Heart left ventricle (tissue), 16 donors: ENCODE measurements at places on chromosomes 12 and 14. TPM values are rescaled to one million over a fixed set of nuclear protein-coding genes. Genes with fewer than 3 reads are reported as not detected.
A peak's percentile ranks its signal among the peaks of the same experiment; 100 is the strongest.

The LRRK2 gene
- total RNA-seq: 9.3 TPM

The PLA2G1B gene
- not detected for total RNA-seq

- no peaks in the 10 kb centered on the region for H3K36me3 ChIP-seq
- H3K27ac ChIP-seq: no peak overlapping the region
- no peak overlapping the region for H3K4me3 ChIP-seq
- H3K27me3 ChIP-seq: no peaks in the 10 kb centered on the region
Observed at GRCh38 chr14:63712123-63712522, 15.7 kb downstream of the SGPP1 start.

The SYCP3 gene
- total RNA-seq: not detected

The SMIM41 gene
- total RNA-seq: 0.29 TPM

GRCh38 chr14:61703342-61704129 lies 8.2 kb downstream of the HIF1A start:
- H3K27me3 ChIP-seq: no peaks in the 10 kb centered on the region
- H3K27ac ChIP-seq: peak overlapping the region; percentile 8
- no peak for DNase-seq
- H3K4me1 ChIP-seq: peaks cover 82% of the 10 kb centered on the region
- no peak overlapping the region for H3K4me3 ChIP-seq

DNA sequence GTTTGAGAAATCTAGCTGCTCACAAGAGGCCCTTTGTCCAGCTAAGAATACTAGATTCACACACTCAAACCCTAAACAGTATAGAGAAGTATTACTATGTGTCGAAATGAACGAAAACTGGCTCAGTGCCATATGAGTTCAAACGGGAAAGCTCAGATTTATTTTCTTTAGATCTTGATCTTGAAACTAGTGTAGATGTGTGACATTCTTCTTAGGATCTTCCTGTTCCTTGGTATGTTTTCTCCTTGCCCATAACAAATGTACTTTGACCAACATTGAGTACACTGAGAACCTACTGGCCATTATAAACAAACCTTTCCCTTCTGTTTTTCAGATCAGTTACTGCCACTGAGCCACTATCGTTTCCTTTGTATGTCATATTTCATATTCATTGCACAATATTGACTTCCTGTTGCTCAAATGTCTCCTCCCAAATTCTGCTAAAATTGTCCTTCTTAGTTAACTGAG lies 21.3 kb downstream of the MYBPC1 start:
- no peaks in the 10 kb centered on the region for H3K27me3 ChIP-seq
- H3K27ac ChIP-seq: no peak overlapping the region
- H3K36me3 ChIP-seq: no peaks in the 10 kb centered on the region

The CISTR gene
- total RNA-seq: 4.4 TPM

The KCNK13 gene
- total RNA-seq: 2.1 TPM

The LRP6 gene
- 14.6 TPM for total RNA-seq

The PPP1CC gene
- 167 TPM for total RNA-seq

The PPP4R4 gene
- total RNA-seq: 0.06 TPM

The STYK1 gene
- total RNA-seq: not detected

The GRIN2B gene
- total RNA-seq: under 0.01 TPM

DNA sequence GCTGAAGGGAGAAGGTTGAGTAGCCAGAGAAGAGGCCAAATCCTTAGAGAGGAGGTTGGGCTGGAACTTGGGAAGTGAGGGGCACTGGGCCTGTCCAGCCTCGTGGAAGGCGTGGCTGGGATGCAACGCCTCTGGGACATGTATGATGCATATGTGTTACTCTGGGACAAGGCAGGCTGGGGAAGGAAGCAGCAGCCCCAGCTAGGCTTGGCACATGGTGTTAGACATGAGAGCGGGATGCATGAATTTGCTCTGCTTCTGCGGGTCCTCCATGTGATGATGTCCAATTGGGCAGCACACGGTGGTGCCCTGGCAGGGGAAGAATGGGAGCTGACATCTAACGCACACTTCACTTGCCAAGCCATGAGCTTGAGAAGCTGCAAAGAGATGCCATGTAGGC lies 21.3 kb downstream of the PLEKHH1 start:
- no peak overlapping the region for H3K4me3 ChIP-seq
- H3K27ac ChIP-seq: no peak overlapping the region
- H3K36me3 ChIP-seq: no peaks in the 10 kb centered on the region
- DNase-seq: no peak

The SMOC1 gene
- total RNA-seq: not detected

The TPPP2 gene
- 0.99 TPM for total RNA-seq

DNA sequence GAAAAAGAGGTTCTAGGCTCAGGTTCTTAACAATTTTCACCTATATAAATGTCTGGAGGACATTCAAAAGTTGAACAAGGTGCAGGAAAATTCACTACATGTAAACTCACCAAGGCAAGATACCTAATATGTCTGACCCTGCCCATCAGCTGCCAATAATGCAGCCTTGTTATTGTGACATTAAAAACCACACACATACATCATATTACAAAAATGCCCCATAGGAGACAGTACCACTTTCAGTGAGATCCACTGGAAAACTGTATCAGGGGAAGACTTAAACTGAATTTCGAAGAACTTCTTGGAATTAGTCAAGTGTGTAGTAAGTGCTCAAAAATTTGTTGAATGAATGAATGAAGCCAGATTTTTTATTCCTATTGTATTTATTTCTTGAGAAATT lies 83.1 kb downstream of the KICS2 start:
- H3K27ac ChIP-seq: no peak overlapping the region
- no peak overlapping the region for H3K4me3 ChIP-seq

The FAM186B gene
- total RNA-seq: 0.48 TPM

DNA sequence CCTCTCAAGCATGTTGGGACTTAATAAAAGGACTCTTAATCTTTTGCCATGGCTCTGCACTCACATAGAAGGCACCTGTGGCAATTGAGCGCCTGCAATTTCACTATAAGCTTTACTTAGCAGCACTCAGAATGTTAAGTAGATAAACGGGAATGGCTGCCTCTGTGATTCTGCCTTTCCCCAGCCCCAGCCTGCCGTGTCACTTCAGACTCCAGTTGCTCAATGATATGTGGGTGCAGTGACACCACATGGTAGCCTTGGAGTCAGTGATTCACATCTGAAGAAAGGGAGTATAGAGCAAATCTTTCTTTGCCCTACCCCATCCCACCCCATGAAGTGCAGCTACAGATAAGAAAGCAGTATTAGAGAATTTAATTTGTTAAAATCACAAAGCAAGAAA lies 96.1 kb downstream of the ZFC3H1 start:
- no peak overlapping the region for H3K4me3 ChIP-seq
- no peaks in the 10 kb centered on the region for H3K27me3 ChIP-seq
- H3K4me1 ChIP-seq: no peaks in the 10 kb centered on the region
- H3K36me3 ChIP-seq: no peaks in the 10 kb centered on the region

DNA sequence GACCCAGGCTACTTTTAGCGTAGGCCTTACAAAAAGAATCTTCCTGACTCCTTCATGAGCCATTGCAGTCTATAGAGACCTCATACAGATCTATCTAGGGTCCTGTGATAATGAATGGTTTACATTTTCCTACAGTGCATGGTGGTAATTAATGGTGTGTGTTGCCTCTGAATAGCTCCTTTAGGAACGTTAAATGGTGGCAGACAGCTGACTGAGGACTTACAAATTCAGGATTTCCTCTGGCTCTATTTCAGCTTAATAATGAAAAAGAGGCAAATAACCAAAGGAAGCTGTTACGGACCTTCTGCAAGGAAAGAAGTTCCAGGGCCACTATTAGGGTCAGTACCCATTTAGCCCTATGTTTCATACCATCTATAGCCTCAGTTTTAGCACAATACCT lies 5.1 kb downstream of the IKBIP start:
- H3K4me1 ChIP-seq: peaks cover 5% of the 10 kb centered on the region
- no peaks in the 10 kb centered on the region for H3K36me3 ChIP-seq
- DNase-seq: no peak
- no peak overlapping the region for H3K4me3 ChIP-seq
- no peaks in the 10 kb centered on the region for H3K27me3 ChIP-seq

The FAM90A1 gene
- not detected for total RNA-seq

DNA sequence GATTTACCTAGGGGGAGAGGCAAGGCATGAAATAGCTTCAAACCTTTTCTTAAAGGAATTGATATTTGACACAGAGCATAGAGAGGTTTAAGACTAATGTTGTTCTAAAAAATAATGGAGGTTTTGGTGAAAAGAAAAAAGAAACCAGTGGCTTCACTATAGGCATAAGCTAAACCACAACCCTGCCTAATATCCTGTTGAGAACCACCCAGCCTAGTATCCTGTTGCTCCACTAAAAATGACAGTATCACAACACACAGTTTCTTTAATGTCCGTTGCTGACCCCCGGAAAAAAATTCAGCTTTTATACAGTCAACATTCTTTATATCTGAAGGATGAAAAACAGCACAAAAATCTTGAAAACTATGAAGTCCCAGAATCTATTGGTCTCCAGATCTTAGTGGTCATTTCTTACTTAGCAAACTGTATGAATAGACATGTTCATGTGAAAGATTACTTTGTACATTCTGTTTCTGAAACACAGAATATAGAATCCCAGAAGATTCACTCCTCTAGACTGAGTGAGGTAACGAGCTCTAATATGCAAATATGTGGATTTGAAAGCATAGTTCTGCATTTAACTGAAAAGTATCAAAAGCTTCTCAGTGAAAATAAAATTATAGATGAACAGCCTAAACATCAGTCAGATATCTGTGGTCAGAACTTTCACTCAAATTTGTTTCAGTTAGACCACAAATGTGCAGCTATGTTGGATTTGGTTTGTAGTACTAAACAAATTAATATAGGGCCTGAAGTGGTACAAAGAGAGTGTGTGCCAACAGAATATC lies 40.5 kb downstream of the GALC start:
- H3K4me1 ChIP-seq: no peaks in the 10 kb centered on the region
- no peaks in the 10 kb centered on the region for H3K27me3 ChIP-seq
- H3K4me3 ChIP-seq: no peak overlapping the region
- no peak overlapping the region for H3K27ac ChIP-seq

- no peak for DNase-seq
- H3K36me3 ChIP-seq: peaks cover 74% of the 10 kb centered on the region
- H3K4me1 ChIP-seq: no peaks in the 10 kb centered on the region
- H3K27me3 ChIP-seq: no peaks in the 10 kb centered on the region
- no peak overlapping the region for H3K4me3 ChIP-seq
Observed at GRCh38 chr12:132110677-132111076, 33.4 kb downstream of the DDX51 start.

- no peak overlapping the region for H3K4me3 ChIP-seq
- H3K4me1 ChIP-seq: no peaks in the 10 kb centered on the region
- no peak for DNase-seq
- H3K36me3 ChIP-seq: no peaks in the 10 kb centered on the region
Observed at GRCh38 chr12:25843976-25844375, 114.5 kb upstream of the RASSF8 start.

The INSM2 gene
- not detected for total RNA-seq

GRCh38 chr14:90607141-90607540 lies 209.1 kb downstream of the TTC7B start:
- DNase-seq: peak; percentile 58
- no peaks in the 10 kb centered on the region for H3K36me3 ChIP-seq
- H3K4me1 ChIP-seq: peaks cover 15% of the 10 kb centered on the region
- H3K27me3 ChIP-seq: no peaks in the 10 kb centered on the region
- H3K27ac ChIP-seq: peak overlapping the region; percentile 10

The RITA1 gene
- total RNA-seq: 14.5 TPM

- H3K36me3 ChIP-seq: no peaks in the 10 kb centered on the region
- DNase-seq: no peak
- H3K4me3 ChIP-seq: no peak overlapping the region
- H3K27me3 ChIP-seq: no peaks in the 10 kb centered on the region
Observed at GRCh38 chr12:93729934-93730333, 52.8 kb downstream of the CRADD start.

DNA sequence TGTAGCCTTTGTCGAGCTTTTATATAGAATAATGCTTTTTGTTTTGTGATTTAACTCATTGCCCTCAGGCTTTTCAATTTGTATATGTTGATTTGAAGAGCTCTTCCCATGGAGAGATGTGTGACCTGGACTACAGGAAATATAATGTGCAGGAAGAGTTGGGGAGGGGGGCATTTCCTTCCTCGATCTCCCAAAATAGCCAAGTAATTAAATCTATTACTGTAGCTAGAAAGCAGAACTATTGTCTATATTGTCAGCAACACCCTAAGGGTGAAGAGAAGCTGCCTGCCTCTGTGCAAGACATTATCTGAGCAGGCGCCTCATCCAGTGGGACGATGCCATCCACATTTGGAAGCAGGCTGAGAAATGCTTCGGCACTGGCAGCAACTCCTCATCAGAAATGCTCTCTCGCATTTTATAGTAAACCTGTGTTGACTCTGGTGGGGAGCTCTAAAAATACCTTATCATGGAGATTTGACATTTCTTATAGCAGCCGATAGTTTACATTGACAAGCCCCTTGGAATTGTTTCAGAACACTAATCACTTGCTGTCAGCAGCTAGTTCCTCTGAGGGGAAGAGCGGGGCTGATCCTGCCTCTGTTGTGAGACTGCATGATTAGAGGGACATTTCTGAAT lies 392.5 kb upstream of the RGS6 start:
- no peak for DNase-seq
- no peaks in the 10 kb centered on the region for H3K36me3 ChIP-seq
- peak overlapping the region; percentile 20 for H3K4me3 ChIP-seq
- H3K27ac ChIP-seq: no peak overlapping the region

GRCh38 chr14:61627612-61628011 lies 67.7 kb upstream of the HIF1A start:
- H3K36me3 ChIP-seq: no peaks in the 10 kb centered on the region
- H3K4me3 ChIP-seq: no peak overlapping the region
- no peaks in the 10 kb centered on the region for H3K4me1 ChIP-seq
- no peaks in the 10 kb centered on the region for H3K27me3 ChIP-seq
- no peak for DNase-seq

- no peak overlapping the region for H3K4me3 ChIP-seq
- DNase-seq: no peak
- no peaks in the 10 kb centered on the region for H3K4me1 ChIP-seq
- H3K36me3 ChIP-seq: no peaks in the 10 kb centered on the region
Observed at GRCh38 chr12:25670076-25671055, 117.3 kb upstream of the LMNTD1 start.

The CCDC60 gene
- total RNA-seq: not detected

- H3K4me1 ChIP-seq: peaks cover 17% of the 10 kb centered on the region
- no peaks in the 10 kb centered on the region for H3K27me3 ChIP-seq
- no peak overlapping the region for H3K4me3 ChIP-seq
- no peaks in the 10 kb centered on the region for H3K36me3 ChIP-seq
Observed at GRCh38 chr14:58108717-58109116, 43.3 kb downstream of the ARMH4 start.

The TAS2R8 gene
- 0.50 TPM for total RNA-seq

GRCh38 chr12:11555743-11556625 lies 93.5 kb upstream of the ETV6 start:
- DNase-seq: no peak
- peaks cover 3% of the 10 kb centered on the region for H3K27me3 ChIP-seq

GRCh38 chr12:107539196-107539939 lies 146.2 kb upstream of the PWP1 start:
- no peak overlapping the region for H3K27ac ChIP-seq
- H3K36me3 ChIP-seq: no peaks in the 10 kb centered on the region
- no peaks in the 10 kb centered on the region for H3K27me3 ChIP-seq
- no peak for DNase-seq

GRCh38 chr14:91274796-91275195 lies 30.3 kb upstream of the GPR68 start:
- no peaks in the 10 kb centered on the region for H3K27me3 ChIP-seq
- H3K4me1 ChIP-seq: peaks cover 1% of the 10 kb centered on the region
- DNase-seq: peak; percentile 56
- no peak overlapping the region for H3K27ac ChIP-seq
- H3K36me3 ChIP-seq: no peaks in the 10 kb centered on the region

- H3K27me3 ChIP-seq: no peaks in the 10 kb centered on the region
- DNase-seq: no peak
- H3K4me1 ChIP-seq: no peaks in the 10 kb centered on the region
- no peak overlapping the region for H3K27ac ChIP-seq
- H3K36me3 ChIP-seq: no peaks in the 10 kb centered on the region
Observed at GRCh38 chr12:103556890-103557627, 30.0 kb upstream of the STAB2 start.
